Activated CD4-positive, alpha-beta T cell treated with anti-CD3 and anti-CD28 coated beads, Interleukin-10, Interleukin-2, amounts not matched to agents 100 ng/mL and 50 ng/mL, durations not matched to agents 16 hours and 8 hours (primary cell): ENCODE measurements at places on chromosomes 5 and 9.

GRCh38 chr5:78627766-78628165 lies 20.8 kb downstream of the LHFPL2 start:
- no peak for DNase-seq

GRCh38 chr5:126624534-126624933 lies 23.8 kb downstream of the PHAX start:
- DNase-seq: peak; percentile 69

DNA sequence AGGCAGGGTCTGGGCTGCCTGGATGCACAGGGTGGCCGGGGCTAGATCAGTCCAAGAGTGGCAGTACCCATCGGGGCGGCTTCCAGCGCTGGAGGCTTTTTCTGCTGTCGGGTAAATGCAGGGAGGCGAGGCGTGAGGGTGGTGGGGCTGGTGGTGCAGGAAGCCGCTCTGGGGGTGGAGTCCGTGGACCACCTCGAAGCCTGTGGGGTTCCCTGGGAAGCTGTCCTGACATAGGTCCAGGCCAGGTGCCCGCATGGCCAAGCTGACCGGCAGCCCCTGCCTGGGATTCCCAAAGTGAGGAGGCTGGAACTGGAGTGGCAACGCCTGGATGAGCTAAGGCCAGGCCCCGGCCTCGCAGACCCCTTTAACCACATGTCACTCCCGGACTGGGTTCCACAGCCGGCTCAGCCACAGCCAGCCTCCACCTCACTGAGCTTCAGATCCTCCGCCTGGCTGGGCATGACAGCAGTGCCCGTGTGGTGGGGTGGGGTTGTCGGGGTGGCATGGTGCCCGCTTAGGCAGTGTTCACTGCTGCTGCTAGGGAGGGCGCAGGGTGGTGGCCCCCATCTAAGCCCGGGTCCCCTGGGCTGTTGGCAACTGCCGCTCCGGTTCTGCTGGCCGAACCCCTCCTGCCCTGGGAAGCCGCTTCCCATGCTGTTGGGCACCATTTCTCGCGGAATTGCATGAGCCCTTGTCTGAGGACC lies 1.4 kb upstream of the QRFP start:
- DNase-seq: no peak

DNA sequence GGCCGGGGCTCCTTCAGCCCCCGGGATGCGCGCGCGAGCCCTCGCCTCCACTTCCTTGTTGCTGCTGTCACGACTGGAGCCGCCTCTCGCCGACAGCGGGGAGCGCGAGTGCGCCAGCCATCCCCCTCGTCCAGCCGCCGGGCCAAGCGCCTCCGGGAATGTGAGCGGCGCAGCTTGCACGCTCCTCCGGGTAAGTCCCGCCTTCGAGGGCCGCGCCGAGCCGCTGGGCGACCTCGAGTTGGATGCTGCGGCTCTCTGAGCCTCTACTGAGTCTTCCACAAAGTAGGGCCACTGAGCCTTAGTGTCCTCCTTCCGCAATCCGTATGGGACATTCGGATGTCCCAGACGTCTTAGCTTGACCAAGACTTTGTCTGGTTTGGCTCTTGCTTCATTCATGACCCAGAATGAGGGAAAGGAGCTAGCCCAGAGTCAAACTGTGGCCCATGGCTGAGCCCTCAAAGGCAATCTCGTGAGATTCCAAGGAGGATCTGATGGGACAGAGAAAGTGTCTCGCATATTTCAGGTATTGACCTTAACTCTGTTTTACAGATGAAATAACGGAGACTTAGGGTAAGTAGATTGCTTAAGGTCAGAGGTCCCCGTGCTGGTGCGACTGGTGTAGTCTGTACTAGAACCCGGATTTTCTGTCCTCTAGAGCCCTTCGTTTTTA lies 586 bp downstream of the HMGXB3 start:
- DNase-seq: peak; percentile 44

DNA sequence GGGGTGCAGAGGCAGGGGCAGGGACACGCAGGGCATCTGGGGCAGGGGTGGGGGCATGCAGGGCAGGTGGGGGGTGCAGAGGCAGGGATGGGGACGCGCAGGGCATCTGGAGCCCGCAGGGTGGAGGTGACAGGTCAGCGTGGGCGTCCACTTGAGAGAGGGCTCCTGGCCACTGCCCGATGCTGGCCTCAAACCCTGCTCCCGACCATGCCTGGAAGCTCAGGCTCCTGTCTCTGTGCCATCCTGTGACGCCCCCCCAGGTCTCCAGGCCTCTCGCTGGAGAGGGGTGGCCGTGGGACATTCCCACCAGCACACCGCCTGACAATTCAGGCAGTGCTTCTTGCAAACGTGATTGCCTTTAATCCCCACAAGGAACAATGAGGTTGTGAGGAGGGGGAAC lies 33.0 kb downstream of the ZDHHC11B start:
- no peak for DNase-seq

- DNase-seq: no peak
These were observed 1.5 kb downstream of the FCN1 start for GRCh38 chr9:134916161-134916665.

- DNase-seq: peak; percentile 25
These were observed 66.4 kb downstream of the MACROH2A1 start for GRCh38 chr5:135332519-135333150.

DNA sequence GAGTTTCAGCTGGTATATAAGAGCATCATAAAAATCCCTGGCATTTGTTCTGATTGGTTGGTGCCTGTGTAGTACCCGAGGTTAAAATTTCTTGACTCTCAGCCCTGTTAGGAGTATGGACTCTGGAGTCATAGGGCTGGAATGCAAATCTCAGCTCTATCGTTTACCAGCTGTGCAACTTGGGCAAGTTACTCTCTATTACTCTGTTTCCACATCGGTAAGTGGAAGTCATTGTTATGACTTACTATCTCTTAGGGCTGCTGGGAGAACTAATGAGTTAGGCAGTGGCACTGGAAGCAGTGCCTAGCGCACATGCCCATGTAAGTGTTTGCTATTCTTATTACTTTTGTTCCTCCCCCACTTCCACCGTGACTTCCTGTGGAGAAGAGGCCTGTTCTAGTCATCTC lies 141.6 kb downstream of the BOD1 start:
- no peak for DNase-seq
